ENCODE measurements at places on chromosomes 7 and 10. TPM values are rescaled to one million over a fixed set of nuclear protein-coding genes. Genes with fewer than 3 reads are reported as not detected.

- DNase-seq = no peak
Measured at GRCh38 chr7:22732556-22733126, 5.6 kb downstream of the IL6 start.

DNA sequence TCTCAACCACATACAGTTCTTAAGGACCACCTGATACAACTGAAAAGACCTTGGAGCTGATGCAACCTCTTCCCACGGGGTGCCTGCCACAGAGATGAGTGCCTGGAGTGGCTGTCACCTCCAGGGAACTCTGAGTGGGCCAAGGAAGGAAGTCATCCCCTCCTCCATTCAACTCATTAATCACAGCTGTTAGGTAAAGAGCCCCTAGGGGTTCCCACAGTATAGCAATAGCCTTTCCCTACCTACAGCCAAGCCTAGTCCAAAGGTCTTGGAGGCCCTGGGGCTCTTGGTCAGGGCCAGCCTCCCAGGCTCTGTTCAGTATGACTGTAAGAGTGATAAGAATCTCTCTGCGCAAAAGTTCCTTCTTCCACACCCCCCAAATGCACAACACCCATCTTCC is 70.4 kb upstream of the NFE2L3 start:
- DNase-seq = no peak

DNA sequence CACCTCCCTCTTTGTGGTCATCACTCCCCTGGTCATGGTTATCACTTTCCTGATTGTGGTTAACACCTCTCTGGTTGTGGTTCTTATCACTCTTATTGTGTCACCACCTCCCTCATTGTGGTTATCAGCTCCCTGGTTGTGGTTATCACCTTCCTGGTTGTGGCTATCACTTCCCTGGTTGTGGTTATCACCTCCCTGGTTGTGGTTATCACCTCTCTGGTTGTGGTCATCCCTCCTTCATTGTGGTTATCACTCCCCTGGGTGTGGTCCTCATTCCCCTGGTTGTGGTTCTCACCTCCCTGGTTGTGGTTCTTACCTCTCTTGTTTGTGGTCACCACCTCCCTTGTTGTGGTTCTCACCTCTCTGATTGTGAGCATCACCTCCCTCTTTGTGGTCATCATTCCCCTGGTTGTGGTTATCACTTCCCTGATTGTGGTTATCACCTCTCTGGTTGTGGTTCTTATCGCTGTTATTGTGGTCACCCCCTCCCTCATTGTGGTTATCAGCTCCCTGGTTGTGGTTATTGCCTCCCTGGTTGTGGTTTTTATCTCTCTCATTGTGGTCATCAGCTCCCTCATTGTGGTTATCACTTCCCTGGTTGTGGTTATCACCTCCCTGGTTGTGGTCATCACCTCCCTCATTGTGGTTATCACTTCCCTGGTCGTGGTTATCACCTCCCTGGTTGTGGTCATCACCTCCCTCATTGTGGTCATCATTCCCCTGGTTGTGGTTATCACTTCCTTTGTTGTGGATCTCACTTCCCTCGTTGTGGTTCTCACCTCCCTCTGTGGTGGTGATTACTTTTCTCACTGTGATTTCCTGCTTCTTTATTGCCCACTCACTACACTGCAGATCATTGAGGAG is 106.7 kb downstream of the GPR26 start:
- DNase-seq = no peak

Gene RFC2
- total RNA-seq = 18.7 TPM

Gene GRID2IP
- total RNA-seq = not detected

- no peak for DNase-seq
Measured at GRCh38 chr7:40306025-40306424, 171.2 kb downstream of the SUGCT start.

DNA sequence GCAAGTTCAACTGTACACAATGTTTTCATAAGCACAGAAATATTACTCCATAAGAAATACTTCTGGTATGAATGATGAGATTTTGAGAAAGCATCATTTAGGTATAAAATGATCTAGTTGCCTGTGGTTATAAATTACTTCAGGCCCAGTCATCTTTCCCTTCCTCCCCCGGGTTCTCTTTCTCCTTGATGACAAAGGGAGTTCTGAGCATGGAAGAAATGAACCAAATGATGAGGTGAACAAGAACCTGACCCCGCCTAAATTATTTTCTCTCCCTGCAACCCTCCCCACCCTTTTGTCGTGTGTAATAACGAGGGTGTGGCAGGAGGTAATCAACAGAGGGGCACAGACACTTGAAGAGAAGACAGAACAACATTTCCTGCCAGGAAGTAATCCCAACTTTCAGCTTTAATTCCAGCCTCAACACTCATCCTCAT is 319.6 kb upstream of the SP8 start:
- DNase-seq = no peak

Gene SLC26A5
- not detected for total RNA-seq

GRCh38 chr7:21253740-21254687 is 173.9 kb upstream of the SP4 start:
- DNase-seq = no peak

DNA sequence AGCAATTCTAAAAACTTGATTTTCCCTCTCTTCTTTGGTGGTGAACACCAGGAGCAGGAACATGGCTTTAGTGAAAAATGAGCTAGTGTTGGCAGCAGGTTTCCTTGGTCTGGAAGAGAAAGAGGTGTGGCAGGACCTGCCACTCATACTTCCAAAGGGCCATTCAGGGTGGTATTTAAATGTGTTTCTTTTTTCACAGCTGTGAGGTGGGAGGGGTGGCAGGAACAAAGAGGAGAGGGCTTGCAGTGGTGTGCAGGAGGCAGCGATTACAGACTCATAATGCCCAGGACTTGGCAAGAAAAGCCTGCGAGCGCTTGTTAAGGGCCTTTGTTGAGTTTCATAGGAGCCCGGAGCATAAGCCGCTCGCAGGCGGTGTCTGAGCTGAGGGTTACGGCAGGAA is 36.8 kb downstream of the WIPF3 start:
- peak; percentile 50 for DNase-seq
